ENCODE measurements at places on chromosomes 13 and 19.

DNA sequence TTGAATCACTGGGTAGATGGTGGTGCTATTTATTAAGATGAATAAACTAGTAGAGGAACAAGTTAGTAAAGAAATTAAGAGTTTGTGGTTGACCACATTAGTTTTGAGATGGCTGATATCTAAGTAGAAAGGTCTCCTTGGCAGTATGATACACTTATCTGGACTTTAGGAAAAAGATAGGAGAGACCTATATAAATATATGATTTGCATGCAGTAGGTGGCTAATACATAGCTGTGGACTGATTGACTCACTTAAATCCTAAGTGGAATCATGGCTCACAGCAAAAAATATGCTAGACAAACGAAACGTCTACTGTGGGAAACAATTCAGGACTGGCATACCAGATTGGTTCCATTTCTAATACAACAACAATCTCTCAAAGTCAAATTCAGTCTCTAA, 92.0 kb downstream of the CAB39L start:
- DNase-seq: no peak

DNA sequence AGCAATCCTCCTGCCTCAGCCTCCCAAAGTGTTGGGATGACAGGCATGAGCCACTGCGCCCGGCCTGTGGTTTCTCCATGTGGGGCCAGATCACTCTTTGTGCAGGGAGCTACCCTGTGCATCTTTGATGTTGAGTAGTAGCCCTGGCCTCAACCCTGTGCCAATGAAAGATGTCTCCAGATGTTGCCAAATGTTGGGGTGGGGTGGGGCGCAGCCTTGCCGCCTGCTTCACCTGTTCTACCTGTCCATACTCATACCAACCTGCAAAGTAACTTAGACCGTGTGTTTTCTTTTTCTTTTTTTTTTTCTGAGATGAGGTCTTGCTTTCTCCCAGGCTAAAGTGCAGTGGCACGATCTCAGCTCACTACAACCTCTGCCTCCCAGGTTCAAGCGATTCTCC, 20.9 kb downstream of the IER2 start:
- no peak for DNase-seq

- DNase-seq: no peak
Observed at GRCh38 chr13:86038490-86038889, 239.3 kb upstream of the SLITRK6 start.

DNA sequence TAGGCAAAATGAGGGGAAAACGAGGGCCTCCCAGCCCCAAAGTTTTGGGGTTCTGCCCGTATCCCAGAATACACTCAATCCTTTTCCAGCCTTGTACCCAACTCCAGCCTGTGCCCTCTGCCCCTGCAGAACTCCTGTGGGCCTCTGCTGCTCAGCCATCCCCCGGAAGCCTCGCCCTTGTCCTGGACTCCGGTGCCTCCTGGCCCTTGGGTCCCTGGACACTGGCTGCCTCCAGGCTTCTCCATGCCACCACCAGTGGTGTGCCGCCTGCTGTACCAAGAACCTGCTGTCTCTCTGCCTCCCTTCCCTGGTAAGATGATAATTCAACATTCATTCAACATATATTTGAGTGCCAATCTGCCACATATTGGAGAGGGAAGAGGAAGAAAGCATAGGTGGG, 3.8 kb downstream of the DMRTC2 start:
- no peak for DNase-seq

- DNase-seq: no peak
Observed at GRCh38 chr19:17505223-17505622, 6.2 kb upstream of the PGLS start.

DNA sequence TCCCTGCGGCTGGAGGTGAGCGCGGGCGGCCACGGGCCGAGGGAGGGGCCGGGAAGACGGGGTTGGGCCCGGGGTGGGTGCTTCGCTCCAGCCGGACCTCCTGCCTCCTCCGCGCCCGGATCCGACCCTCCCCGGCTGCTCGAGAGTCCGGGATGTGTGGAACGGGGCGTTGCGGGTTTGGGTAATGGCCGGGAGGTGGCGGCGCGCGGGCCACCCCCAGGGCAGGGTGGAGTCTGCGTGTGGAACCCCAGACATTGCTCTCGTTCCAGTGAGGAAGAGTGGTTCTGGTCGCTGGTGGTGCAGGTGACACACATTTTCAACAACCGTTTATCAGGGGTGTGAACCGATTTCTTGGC, 38.8 kb downstream of the ARHGEF7 start:
- DNase-seq: peak; percentile 36

GRCh38 chr19:11346104-11346940, at the start of the genes CCDC159 and TMEM205:
TSS of gene CCDC159 (plus strand) at chr19:11346519. CDS start at chr19:11346607, 88 bp downstream.
TSS of gene TMEM205 (minus strand) at chr19:11346268. CDS start at chr19:11345619, 649 bp downstream.
- DNase-seq: peak; percentile 97

GRCh38 chr13:73166204-73166603, 107.4 kb downstream of the KLF5 start:
- DNase-seq: no peak

GRCh38 chr13:51361106-51361505, 21.6 kb downstream of the SERPINE3 start:
- no peak for DNase-seq
